ENCODE measurements at places on chromosomes 4 and X.
A peak's percentile ranks its signal among the peaks of the same experiment; 100 is the strongest.

GRCh38 chr4:8731364-8731763 is 138.8 kb downstream of the CPZ start:
- DNase-seq, result peak; percentile 60

DNA sequence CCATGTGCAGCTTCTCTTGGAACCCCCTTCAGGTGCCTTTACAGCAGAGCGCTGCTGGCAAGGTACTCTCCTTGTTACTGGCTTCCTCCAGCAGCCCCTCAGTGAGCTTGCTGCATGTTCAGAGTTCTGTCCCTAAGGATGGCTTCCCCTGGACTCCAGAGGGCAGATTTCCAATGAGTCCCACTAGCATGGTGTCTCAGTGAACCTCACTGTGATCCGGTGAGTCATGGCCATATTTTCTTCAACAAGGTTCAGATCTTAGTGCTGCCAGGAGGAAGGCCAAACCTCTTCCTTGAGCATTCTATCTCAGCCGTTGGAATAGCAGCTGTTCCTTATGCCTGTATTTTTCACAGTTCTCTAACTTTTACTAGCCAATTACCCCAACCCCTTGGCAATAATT is 98.8 kb downstream of the CASK start:
- no peak for DNase-seq

- no peak for DNase-seq
These were observed 57.7 kb downstream of the HPGDS start for GRCh38 chr4:94284889-94285288.

- DNase-seq, result no peak
These were observed 27.6 kb downstream of the C4orf54 start for GRCh38 chr4:99629962-99630554.

- no peak for DNase-seq
These were observed 100.9 kb downstream of the FAM53A start for GRCh38 chr4:1583051-1583785.

- DNase-seq, result no peak
These were observed 166.7 kb downstream of the RPA4 start for GRCh38 chrX:97050392-97050791.

DNA sequence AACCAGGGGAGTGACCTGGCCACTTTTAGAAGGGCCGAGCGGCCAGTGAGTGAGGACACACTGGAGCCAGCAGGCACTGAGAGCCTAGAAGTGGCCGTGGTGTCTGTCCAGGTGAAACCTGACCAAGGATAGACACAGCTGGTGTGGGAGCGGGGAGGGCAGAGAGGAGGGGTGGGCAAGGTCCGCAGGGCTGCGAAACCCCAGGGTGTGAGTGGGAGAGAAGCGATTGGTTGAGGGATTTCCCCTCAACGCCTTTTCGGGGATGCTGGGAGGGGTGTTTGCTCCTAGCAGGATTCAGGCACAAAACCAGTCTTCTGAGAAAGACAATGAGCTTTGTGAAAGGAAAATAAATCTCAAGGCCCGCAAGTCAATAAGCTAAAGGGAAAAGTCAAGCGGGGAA is 33.2 kb upstream of the ARSD start:
- DNase-seq, result no peak

- DNase-seq, result peak; percentile 97
These were observed at the start of gene ADD1 for GRCh38 chr4:2843263-2843940. ADD1 (plus strand) TSS chr4:2843844; CDS start chr4:2875916, 32,072 bp downstream.

- DNase-seq, result no peak
These were observed 384.4 kb downstream of the RAPGEF2 start for GRCh38 chr4:159487284-159487747.

- no peak for DNase-seq
These were observed 101.4 kb downstream of the PAPSS1 start for GRCh38 chr4:107618656-107619055.

- no peak for DNase-seq
These were observed 13.2 kb upstream of the SYTL5 start for GRCh38 chrX:37993176-37993575.

GRCh38 chr4:185242749-185243533 is 33.5 kb downstream of the SNX25 start:
- no peak for DNase-seq

DNA sequence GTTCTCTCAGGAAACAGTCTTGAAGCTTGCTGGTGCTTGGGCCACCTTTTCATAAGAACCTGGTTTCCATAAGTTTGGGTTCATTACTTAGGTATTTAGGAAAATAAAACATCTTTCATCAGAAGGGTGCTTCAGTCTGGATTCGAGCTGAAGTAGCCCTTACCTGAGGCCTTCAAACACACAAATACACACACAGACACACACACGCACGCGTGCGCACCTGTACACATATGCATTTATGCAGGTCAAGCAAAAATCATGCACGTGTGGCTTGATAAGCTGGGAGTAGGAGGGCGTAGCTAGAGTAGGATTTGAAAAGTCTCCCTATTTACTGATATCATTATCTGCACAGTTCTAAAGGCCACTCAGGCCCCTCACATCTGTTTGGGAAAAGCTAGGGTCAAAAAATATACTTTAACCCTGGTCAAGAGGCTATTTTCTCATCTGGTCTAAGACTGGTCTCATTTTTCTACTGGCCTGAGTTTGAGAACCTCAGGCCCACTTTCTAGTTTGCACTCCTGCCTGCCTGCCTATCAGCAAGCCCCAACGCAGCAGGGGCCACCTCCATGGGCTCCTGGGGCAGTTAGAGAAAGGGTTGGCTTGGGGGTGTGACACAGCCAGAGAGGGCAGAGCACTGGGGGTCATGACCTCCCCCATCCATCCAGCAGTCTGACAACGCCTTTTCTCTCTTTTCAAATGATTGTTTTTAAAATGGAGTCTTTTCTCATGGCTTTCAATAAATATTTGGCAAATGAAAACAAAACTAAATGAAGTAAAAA is 64.3 kb downstream of the RASL11B start:
- DNase-seq, result no peak

GRCh38 chrX:27987862-27988646 is 6.8 kb upstream of the DCAF8L1 start:
- no peak for DNase-seq

DNA sequence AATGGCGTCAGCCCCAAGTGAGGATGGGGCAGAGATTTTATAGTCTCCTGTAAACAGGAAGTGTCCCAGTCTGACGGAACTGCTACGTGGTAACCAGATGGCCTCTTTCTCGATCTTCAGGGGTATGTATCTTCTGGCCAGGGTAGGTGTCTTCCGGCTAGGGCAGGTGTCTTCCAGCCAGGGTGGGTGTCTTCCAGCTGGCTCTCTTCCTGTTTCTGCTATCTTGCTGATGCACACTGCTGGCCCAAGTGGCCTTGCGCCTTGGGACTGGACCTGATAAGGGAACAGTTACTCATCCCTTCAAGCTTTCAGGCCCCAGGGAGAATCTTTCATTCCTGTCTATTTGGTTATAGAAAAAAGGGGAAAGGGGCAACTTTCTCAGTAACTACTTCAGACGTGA is 178.7 kb upstream of the MAGEE2 start:
- DNase-seq, result no peak

GRCh38 chr4:83074086-83074704 is 39.2 kb downstream of the COPS4 start:
- no peak for DNase-seq

- DNase-seq, result no peak
These were observed 63.0 kb downstream of the FAM184B start for GRCh38 chr4:17718471-17718870.

GRCh38 chr4:55854129-55854528 is 681 bp downstream of the EXOC1 start:
- no peak for DNase-seq

- no peak for DNase-seq
These were observed 117.9 kb downstream of the TBC1D19 start for GRCh38 chr4:26701786-26702227.

GRCh38 chr4:20580907-20581306 is 119.4 kb upstream of the PACRGL start:
- no peak for DNase-seq

GRCh38 chr4:11480683-11481082 is 52.0 kb upstream of the HS3ST1 start:
- no peak for DNase-seq

GRCh38 chr4:109302361-109303139 is at the start of gene COL25A1:
COL25A1 (minus strand) TSS chr4:109302658.
- no peak for DNase-seq

DNA sequence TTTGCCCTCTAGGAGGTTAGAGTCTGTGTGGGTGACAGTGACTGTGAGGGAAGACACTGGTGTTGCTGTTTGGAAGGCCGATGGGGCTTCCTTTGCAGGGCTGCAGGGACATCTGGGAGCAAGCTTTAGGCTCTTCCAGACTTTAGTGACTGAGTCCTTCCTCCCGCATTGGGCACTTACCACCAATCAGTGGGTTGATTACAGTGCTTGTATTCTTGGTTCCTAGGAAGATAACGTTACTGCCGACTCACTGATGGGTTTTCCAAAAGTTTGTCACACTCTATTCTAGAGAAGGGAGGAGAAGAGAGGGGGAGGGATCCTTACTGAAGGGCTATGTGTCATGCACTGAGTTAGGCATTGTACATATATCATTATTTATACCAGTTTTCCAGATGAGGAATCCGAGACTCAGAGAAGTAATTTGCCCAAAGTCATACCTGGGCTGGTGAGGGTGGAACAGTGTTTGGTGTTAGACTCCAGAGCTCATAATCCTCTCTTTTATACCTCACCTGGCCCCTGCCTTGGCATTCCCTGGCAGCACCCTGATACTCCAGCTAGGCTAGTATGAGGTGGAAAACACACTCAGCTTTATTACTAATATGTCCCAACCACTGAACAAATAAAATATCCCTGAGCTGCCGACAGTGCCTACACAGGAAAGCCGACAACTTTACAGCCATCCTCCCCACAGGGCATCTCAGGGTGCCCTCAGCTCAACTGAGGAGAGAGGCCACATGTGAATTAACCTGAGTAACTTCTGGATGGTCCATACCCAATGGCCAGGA is 3.8 kb downstream of the CHST7 start:
- no peak for DNase-seq

GRCh38 chr4:147492761-147493160 is 11.9 kb downstream of the EDNRA start:
- DNase-seq, result peak; percentile 86

DNA sequence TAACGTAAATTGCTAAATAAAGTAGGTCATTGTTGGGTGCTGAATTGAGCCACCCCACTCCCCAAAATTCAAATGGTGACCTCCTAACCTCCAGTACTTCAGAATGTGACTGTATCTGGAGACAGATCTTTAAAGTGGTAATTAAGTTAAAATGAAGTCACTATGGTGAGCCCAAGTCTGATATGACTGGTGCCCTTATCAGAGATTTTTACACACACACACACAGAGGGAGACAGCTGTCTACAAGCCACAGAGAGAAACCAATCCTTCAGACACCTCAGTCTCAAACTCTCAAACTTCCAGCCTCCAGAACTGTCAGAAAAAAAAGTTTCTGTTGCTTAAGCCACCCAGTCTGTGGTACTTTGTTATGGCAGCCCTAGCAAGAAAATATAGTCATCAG is 879.2 kb upstream of the INTU start:
- no peak for DNase-seq

DNA sequence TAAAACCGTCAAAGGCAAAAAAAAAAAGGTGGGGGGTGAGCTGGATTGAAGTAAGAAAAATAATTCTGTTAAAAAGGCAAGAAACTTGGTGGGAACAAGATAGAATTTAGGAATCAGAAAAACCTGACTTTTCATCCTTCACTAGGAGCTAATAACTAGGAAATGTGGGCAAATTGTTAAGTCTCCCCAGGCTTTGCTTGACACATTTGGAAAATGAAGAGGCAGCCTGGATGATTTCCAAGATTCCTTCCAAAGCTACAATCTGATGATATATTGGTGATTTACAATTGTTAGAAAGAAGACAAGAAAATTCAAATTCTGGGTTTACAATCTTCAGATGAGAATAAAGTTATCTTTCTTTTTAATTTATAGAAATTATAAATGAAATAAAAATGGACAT is 1062.5 kb downstream of the ADGRL3 start:
- no peak for DNase-seq

- DNase-seq, result no peak
These were observed 193.6 kb upstream of the HTR2C start for GRCh38 chrX:114390251-114390796.

DNA sequence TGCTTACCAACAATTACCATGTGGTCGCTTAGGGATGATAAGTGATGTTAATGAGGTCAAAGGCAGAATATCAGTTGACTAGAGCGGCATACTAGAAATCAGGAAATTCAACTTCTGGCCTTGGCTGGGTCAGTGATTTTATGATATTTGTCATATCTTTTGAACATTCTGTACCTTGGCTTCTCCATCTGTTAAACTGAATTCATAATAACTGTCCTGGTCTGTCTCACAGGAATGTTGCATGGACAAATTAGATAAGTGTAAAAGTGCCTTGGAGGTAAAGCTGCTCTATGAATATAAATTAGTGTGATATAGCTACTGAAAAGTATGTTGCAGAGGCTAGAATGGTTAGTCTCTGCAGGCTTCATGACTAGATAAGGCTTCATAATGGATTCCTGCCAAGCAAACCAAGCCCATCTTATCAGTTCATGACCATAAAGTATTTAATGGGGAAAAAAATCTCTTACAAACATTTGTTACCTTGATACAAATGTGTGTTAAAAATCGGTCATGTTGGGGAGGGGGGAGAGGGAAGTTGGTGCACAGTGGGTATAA is 104.6 kb upstream of the BMPR1B start:
- DNase-seq, result no peak

DNA sequence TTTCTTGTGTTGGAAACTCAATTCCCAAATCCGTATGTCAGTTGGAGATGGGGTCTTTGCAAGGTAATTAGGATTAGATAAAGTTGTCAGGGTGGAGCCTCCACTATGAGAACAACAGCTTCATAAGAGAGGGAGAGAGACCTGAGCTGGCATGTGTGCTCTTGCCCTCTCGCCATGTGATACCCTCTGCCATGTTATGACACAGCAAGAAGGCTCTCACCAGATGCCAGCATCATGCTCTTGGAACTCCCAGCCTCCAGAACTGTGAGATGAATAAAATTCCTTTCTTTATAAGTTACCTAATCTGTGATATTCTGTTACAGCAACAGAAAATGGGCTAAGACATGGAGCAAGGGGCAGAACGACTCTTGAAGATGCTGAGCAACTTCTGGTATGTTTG is 201.9 kb upstream of the BOD1L1 start:
- DNase-seq, result no peak

DNA sequence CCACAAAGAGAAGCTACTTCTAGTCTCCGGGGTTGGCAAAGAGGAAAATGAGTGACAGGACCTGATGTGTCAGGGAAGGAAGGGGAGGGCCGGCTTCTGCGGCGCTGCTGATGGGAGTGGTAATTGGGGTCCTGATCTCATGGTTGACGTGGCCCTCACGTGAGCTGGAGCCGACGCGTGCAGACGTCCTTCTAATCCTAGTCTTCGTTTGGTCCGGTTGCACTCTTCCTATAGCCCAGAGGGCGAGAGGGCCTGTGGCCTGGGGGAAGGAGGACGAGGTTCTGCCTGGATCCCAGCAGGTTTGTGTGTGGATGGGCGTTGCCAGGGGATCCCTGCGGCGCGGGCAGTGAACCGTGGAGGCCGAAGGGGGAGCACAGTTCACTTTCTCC is at the start of gene ARMCX1:
Gene ARMCX1, plus strand, starts transcription at position 186 of the 389 bp plus-strand sequence. CDS start 2,384 bp downstream, outside the sequence.
- no peak for DNase-seq

- no peak for DNase-seq
These were observed 82.5 kb downstream of the FAT4 start for GRCh38 chr4:125397226-125397625.
